ENCODE measurements at places on chromosomes 2 and 18. TPM values are rescaled to one million over a fixed set of nuclear protein-coding genes. Genes with fewer than 3 reads are reported as not detected.

- H3K4me1 ChIP-seq: no peaks in the 10 kb centered on the region
- no peaks in the 10 kb centered on the region for H3K36me3 ChIP-seq
- H3K27me3 ChIP-seq: no peaks in the 10 kb centered on the region
- no peak overlapping the region for H3K27ac ChIP-seq
These were observed 26.1 kb downstream of the ADCY3 start for GRCh38 chr2:24893934-24894333.

- no peaks in the 10 kb centered on the region for H3K36me3 ChIP-seq
- no peak overlapping the region for H3K27ac ChIP-seq
- H3K27me3 ChIP-seq: peaks cover 21% of the 10 kb centered on the region
- no peak for DNase-seq
- peaks cover 14% of the 10 kb centered on the region for H3K4me1 ChIP-seq
These were observed 1.7 kb upstream of the DYSF start for GRCh38 chr2:71451705-71452104.

- no peak overlapping the region for H3K4me3 ChIP-seq
- H3K27me3 ChIP-seq: no peaks in the 10 kb centered on the region
- DNase-seq: no peak
- H3K36me3 ChIP-seq: no peaks in the 10 kb centered on the region
These were observed 186.8 kb upstream of the PGAP1 start for GRCh38 chr2:197113275-197113711.

- H3K27me3 ChIP-seq: no peaks in the 10 kb centered on the region
- no peaks in the 10 kb centered on the region for H3K36me3 ChIP-seq
- H3K4me1 ChIP-seq: no peaks in the 10 kb centered on the region
These were observed 103.9 kb downstream of the RND3 start for GRCh38 chr2:150383587-150383986.

DNA sequence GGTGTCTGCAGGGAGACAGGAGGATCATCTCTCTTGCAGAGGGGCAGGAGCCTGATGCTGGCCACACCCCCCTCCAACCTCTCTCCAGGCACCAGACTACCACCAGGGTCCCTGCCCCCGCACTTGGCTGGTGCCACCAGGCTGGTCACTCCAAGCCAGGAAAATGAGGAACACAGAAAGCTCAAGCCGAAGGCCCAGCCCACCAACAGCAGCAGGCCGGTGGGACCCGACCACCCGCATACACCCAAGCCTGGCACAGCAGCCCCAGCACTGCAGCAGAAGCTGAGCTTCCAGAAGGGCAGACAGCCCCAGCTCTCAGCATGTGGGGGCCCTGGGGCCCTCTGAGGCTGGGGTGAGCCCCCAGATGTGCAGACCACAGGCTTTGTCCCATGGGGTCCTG is 52.7 kb downstream of the KIF1A start:
- H3K36me3 ChIP-seq: no peaks in the 10 kb centered on the region
- H3K27me3 ChIP-seq: no peaks in the 10 kb centered on the region
- H3K4me1 ChIP-seq: no peaks in the 10 kb centered on the region

- H3K36me3 ChIP-seq: no peaks in the 10 kb centered on the region
- H3K27ac ChIP-seq: no peak overlapping the region
- no peak for DNase-seq
- no peak overlapping the region for H3K4me3 ChIP-seq
- H3K27me3 ChIP-seq: no peaks in the 10 kb centered on the region
These were observed 94.3 kb upstream of the SMIM21 start for GRCh38 chr18:75521816-75522215.

- H3K4me1 ChIP-seq: no peaks in the 10 kb centered on the region
- H3K27ac ChIP-seq: no peak overlapping the region
- no peaks in the 10 kb centered on the region for H3K27me3 ChIP-seq
- no peaks in the 10 kb centered on the region for H3K36me3 ChIP-seq
These were observed 207.7 kb downstream of the BCL2 start for GRCh38 chr18:63111671-63112402.

GRCh38 chr2:108111936-108112335 is 125.6 kb downstream of the SLC5A7 start:
- no peaks in the 10 kb centered on the region for H3K4me1 ChIP-seq
- H3K27ac ChIP-seq: no peak overlapping the region
- H3K4me3 ChIP-seq: no peak overlapping the region
- no peaks in the 10 kb centered on the region for H3K36me3 ChIP-seq
- no peak for DNase-seq

RTN4 gene
- 538 TPM for total RNA-seq

TMEM247 gene
- total RNA-seq: not detected

DTNA gene
- total RNA-seq: 19.2 TPM

MC2R gene
- total RNA-seq: 57.5 TPM

PLGLB2 gene
- not detected for total RNA-seq

ABCG8 gene
- not detected for total RNA-seq

SGO2 gene
- 1.6 TPM for total RNA-seq
